Stimulated activated CD8-positive, alpha-beta memory T cell treated with anti-CD3 and anti-CD28 coated beads, Interleukin-4, amount 100 ng/mL, for 48 hours (primary cell): ENCODE measurements at places on chromosomes 5 and 9.

DNA sequence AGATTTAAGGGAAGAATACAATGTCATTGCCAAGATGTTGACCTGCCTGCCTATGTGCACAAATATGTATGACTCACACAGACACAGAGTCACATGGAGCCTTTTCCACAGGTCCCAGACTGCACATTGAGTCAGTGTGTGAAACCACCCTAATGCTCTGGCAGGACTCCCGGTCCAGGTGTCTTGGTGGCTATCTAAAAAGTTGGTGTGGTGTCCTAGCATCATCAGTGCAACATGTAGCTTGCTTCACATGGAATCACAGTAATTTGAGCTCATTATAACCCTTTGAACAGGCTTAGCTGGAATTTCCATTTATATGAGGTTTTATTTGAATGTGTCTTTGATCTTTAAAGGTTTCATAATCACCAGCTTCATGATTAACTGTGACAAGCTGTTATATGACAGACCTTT lies 10.7 kb downstream of the IFNA5 start:
- no peak for DNase-seq

DNA sequence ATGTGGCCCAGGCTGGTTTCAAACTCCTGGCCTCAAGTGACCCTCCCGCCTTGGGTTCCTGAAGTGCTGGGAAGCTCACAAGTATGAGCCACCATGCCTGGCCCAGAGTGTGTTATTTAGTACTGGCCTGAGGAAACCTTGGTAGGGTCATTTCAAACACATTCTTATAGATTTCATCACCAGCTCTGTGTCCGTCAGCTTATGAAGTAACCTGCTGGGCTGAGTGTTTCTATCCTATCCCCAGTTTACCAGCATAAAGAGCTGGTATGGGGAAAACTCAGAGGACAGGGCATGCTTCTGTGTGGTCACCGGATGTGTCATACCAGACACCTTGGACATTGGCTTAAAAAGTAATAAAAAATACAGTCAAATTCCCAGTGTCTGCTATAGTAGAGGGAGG lies 45.3 kb downstream of the PTPN3 start:
- DNase-seq: no peak

- DNase-seq: no peak
Observed at GRCh38 chr5:110264661-110265060, 461.8 kb downstream of the TMEM232 start.

DNA sequence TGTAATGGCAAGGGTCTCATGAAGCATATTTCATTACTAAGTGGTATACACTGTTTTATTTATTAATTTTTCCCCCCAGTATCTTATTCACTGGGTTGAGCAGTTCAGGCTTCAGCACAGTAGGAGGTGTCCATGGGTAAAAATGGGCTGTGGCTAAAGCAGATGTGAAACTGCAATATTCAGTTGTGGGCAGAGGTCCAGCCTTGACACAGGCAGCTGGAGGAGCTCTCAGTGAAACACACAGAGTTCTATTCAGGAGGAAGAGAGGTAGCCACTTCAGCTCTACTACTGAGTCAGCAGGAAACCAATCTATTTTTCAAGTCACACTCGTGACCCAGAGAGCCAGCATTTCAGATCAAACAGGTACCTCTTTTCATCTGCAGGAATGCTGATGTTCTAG lies 418.3 kb downstream of the CDH10 start:
- no peak for DNase-seq

DNA sequence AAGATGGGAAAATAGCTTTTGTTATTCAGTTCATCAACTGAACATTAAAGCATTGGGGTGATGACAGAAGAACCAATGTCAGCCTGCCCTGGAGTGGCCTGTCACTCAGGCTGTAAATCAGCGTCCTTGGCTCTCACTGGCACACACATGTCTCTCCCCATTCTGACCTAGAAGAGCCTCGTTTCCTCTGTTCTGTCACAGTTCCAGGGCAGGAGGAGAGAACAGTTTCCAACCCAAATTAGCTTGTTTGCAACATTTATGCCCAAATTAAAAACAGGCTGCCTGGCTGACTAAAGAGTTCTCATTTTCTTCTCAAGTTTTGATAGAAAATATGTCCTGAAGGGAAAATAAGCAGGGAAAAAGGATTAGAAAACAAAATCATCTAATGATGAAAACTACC lies 520.1 kb downstream of the CHSY3 start:
- no peak for DNase-seq

- no peak for DNase-seq
Observed at GRCh38 chr5:65815161-65815560, 93.2 kb downstream of the NLN start.

GRCh38 chr9:127204771-127205470 lies 59.7 kb upstream of the GARNL3 start:
- DNase-seq: no peak

GRCh38 chr9:95171001-95171400 lies 146.5 kb downstream of the FANCC start:
- DNase-seq: no peak

GRCh38 chr5:119343766-119344165 lies 12.1 kb upstream of the TNFAIP8 start:
- peak; percentile 70 for DNase-seq

- no peak for DNase-seq
Observed at GRCh38 chr5:93715327-93715726, 26.1 kb downstream of the POU5F2 start.

- DNase-seq: no peak
Observed at GRCh38 chr5:155064580-155064979, 51.0 kb downstream of the KIF4B start.

DNA sequence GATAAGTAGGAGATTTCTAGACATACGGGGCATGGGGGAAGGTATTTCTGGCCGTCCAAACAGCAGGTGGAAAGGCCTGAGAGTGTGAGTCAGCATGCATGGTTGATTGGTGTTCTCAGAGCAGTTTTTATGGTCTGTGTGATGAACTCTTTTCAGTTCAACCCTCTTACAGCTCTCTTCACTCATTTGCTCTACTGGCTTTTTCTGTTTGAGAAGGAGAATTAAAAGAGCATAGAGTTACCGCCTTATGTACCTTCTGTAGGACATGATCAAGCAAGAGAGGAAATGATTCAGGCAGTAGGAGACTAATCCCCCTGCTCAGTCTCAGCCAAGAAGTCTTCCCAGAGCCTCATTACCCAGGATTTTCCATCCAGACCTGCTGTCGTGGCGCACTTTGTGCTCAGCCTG lies 92.4 kb downstream of the PRDM6 start:
- DNase-seq: no peak

- peak; percentile 87 for DNase-seq
Observed at GRCh38 chr9:136644593-136645351, 17.9 kb upstream of the EGFL7 start.

- no peak for DNase-seq
Observed at GRCh38 chr9:106893088-106893487, 30.1 kb downstream of the ZNF462 start.

DNA sequence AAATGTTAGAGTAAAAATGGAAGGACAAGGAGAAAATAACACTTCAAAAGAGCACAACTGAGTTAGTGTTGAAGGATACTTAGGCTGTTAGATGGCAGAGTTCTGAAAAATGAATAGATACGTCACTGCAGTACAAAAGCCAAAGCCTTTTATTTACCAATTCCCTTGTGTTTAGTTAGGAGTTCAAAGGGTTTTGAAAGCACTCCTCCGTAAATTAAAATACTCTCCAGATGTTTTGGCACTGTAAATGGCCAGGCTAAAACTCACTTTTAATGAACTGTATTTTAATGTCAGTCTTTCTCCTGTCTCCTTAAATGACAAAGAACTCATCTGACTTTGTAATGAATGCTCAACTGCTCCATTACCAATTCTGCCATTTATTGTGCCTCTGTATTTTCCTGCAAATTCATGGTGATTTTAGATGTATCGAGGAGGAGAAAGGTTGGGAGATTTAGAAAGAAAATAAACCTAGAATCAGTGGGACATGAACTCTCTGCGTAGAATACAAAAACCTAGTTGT lies 1727.2 kb downstream of the MAT2B start:
- DNase-seq: no peak

DNA sequence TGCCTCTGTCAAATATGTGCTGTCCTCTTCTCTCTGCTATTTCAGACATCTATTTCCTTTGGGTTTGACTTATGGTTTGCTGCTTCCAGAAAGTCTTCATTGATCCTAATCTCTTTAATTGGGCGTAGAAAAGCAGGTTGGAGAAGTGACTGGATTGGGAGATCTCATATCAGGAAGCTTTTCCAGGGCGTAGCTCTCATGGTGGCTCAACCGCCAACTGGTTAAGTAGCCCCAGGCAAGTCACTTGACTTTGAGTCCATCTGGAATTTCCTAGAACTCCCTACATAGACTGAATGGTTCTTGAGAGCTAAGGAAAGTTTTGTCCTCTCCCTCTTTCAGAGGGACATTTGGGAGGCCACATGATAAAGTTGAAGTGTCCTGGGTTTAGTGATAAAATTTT lies 192.3 kb upstream of the GLRA1 start:
- DNase-seq: no peak

- no peak for DNase-seq
Observed at GRCh38 chr9:19372567-19372966, 7.5 kb downstream of the RPS6 start.

- DNase-seq: no peak
Observed at GRCh38 chr5:76086095-76086494, 2.9 kb downstream of the SV2C start.
